ENCODE measurements at places on chromosomes 7 and 10. TPM values are rescaled to one million over a fixed set of nuclear protein-coding genes. Genes with fewer than 3 reads are reported as not detected.
A peak's percentile ranks its signal among the peaks of the same experiment; 100 is the strongest.

PTPRZ1 gene
- total RNA-seq = not detected

C10orf90 gene
- not detected for total RNA-seq

NPC1L1 gene
- not detected for total RNA-seq

DNA sequence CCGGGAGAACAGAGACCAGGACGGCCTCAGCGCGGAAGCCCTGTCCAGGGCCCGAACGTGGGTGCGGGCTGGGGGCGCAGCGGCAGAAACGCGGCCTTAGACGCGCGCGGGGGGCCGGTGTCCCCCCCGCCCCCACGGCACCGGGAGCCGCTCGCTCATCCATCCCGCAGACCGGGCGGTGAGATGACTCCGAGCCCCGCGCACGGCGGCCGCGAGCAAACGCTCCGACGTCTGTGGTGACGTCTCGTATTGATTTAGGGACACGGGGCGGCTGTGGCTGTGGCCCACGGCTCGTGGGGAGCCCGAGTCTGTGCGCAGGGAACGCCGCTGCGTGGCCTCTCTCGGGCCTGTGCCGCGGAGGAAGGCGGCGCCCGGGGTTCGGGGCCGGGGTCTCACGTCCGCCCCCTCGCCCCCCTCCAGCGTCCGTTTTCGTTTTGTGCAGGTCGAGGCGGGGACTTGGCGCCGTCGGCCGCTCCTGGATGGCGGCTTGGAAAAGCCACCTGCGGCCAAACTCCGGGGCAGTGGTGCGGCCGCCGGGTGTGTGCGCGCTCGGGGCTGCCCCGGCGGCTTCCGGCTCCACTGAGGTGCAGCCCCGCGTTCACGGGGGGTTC, 1.0 kb upstream of the NKX6-2 start:
- no peak for DNase-seq

- DNase-seq = peak; percentile 66
Observed at GRCh38 chr7:144019457-144019856, 19.3 kb downstream of the OR6B1 start.

DNA sequence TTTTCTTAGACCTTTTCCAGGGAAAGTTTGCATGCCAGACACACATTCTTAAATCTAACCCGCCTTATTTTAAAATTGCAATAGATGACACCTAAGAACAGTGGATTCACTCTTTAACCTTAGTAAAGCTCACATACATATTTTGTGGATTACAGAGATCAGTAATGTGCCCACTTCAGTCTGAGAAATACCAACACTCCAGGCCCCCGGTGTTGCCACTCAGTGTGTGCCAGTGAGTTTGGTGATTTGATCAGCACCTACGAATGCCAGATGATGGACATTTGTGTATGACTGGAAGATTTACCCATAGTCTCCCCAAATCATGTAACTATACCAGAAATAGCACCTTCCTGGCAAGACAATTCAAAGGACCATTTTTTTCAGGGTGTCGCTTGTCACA, 2.6 kb downstream of the LRRN3 start:
- DNase-seq = no peak

GRCh38 chr10:98236862-98237261, 31.1 kb downstream of the LOXL4 start:
- DNase-seq = no peak
